MM.1S (cell line): ENCODE measurements at places on chromosomes 11 and 22.

- DNase-seq, result no peak
Observed at GRCh38 chr11:11449327-11449726, 96.3 kb upstream of the CSNK2A3 start.

DNA sequence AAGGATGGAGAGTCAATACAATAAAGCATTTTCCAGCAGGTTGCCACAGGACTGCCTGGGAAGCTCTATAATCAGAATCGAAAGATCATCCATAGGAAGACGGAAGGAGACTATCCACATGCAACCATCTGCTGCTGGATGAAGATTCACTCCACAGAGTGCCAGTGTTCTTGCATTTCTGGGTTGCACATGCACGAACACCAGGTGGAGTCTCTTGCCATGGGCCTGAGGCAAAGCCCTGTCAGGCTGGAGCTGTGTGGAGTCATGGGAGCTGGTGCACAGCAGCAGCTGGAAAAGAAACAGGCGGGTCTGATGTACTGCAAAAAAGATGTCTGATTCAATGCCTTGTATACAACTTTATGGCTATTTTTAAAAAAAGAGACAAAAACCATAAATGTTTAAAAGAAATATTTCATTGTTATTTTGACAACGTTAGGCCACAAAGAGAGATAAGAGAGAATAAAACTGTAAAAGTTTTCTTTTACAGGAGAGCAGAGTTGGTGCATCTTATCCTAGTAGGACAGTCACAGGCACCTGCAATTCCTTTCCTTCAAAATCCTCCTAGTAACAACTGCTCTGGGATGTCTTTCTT, 12.9 kb upstream of the FAT3 start:
- no peak for DNase-seq

GRCh38 chr11:96459751-96460150, 69.9 kb downstream of the JRKL start:
- DNase-seq, result no peak

- DNase-seq, result no peak
Observed at GRCh38 chr11:35682230-35683173, 19.9 kb downstream of the TRIM44 start.
